Liver (tissue), 10 donors: ENCODE measurements at places on chromosomes 7 and 10. TPM values are rescaled to one million over a fixed set of nuclear protein-coding genes. Genes with fewer than 3 reads are reported as not detected.

The TFAM gene
- 21.8 TPM for total RNA-seq

- no peak for DNase-seq
These were observed 23.4 kb downstream of the ENTPD7 start for GRCh38 chr10:99682752-99683151.

The NYAP1 gene
- total RNA-seq = 0.08 TPM

The PON3 gene
- 256 TPM for total RNA-seq

DNA sequence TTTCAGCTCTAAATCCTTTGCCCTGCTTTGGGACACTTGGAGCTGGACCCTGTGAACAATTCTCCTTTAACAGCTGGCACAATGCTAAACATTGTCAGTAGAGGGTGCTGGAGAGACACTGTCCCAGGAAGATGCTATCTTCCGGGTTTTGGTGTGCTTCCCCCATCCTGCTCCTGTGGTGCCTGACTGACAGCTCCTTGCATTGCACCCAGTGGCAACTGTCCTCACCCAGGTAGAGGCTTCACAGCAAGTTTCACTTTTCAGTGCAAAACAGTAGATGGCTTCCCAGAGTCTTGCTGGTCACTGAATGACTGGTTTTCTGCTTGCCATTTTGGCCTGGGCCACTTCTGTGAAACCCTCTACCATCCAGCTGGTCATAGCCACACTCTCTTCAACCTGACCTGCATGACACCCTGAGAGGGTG, 77.3 kb downstream of the CDC14C start:
- DNase-seq = no peak

DNA sequence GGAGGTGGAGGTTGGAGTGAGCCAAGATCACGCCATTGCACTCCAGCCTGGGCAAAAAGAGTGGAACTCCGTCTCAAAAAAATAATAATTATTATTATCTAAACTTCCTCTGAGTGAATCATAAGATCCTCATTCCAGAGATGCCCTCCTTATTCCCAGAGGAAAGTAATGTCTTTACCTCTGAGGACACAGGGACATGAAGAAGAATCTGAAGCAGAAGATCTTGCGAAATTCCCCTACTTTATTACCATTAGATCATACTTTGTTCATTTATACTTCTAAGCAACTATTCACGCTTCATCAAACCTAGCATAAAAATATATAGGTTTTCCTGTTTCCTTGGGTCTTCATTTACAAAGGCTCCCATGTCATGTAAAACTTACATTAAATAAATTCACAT, 143.1 kb downstream of the ETV1 start:
- DNase-seq = no peak

The SPAG6 gene
- total RNA-seq = 0.23 TPM

DNA sequence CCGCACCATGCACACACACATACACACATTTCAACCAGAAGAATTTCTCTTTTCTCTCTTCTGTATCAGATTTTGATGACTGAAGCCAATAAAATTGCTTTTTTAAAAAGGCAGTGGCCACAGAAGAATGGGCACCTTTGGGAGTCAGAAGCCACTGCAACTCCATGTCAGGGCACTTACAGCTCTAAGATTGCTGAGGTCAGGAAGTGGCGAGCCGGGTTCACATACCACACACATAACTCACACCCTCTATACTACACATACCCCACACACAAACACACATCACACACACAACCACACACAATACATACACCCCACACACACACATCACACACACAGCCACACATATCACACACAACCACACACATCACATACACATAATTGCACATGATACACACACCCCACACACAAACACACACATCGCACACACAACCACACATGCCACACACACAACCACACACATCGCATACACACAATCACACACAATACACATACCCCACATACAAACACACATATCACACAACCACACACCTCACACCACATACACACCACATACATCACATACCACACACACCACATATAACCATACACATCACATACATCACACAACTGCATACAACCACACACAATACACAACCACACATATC, 31.2 kb downstream of the GPRIN2 start:
- no peak for DNase-seq

The TUBAL3 gene
- 0.75 TPM for total RNA-seq

The PTF1A gene
- not detected for total RNA-seq

- DNase-seq = peak; percentile 24
These were observed 6.2 kb downstream of the AOC1 start for GRCh38 chr7:150858236-150859197.

- no peak for DNase-seq
These were observed 24.8 kb downstream of the CCSER2 start for GRCh38 chr10:84353052-84353803.

The GBX1 gene
- total RNA-seq = not detected

GRCh38 chr10:42632564-42632963, 5.8 kb downstream of the ZNF33B start:
- DNase-seq = no peak

GRCh38 chr7:33477719-33478480, 348.5 kb downstream of the BBS9 start:
- DNase-seq = no peak

DNA sequence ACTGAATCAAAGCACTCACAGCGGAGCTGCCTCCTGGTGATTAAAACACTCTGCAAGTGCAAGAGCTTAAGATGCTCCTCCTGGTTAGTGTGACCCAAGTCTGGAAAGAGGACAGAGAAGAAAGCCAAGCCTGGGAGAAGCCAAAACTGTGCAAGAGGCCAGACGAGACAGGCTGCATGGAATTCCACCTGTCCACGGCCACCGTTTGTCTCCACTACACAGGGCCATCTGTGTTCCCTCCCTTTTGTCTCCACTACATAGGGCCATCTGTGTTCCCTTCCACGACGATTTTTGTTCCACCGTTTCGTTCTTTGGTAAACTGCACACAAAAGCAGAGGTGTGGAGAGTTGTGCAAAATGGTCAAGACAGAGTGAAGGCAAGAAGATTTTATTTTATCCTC, 233.0 kb downstream of the DIP2C start:
- no peak for DNase-seq

DNA sequence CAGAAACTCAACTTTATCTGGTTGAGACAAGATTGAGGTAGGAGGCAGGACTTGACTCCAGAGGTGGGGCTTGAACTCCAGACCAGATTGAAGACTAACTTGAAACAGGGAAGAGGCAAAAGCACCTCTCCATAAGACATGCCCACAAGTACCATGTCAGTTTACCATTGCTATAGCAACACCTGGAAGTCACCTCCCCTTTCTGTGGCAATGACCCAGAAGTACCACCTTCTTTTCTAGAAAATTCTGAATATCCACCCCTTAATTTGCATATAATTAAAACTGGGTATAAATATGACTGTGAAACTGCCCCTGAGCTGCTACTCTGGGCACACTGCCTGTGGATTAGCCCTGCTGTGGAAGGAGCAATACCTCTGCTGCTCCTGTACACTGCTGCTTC, 4.9 kb upstream of the TOMM7 start:
- no peak for DNase-seq

DNA sequence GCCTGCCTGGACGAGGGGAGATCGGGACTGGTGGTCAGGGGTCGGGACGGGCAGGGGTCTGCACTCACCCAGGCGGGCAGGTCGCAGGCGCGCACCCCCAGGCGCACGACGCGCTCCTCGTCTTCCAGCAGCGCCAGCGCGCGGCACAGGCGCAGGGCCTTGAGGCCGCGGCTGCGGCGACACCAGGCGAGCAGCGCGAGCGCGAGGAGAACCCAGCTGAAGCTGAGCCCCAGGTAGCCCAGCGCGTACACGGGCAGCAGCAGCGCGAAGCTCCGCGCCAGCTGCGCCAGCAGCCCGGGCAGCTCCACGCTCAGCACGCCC, 328 bp downstream of the ESYT2 start:
- DNase-seq = no peak

The CABCOCO1 gene
- total RNA-seq = not detected

DNA sequence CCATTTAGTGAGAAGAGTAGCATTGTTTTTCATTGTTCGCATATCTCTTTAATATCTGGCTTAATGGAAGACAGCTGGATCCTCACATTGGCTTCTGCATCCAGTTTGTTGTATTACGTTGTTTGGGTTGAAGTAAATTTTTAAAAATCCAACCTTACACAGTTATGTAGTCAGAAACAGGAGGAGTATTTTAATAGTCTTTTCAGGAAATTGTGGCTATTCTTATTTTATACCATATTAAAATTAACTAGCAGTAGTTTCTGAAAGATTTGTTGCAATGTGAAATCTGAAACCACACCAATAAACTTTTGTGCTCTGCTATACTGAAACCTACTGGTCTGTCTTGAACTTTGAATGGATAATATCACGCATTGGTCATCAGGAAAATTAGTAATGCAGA, 27.9 kb downstream of the MYPN start:
- no peak for DNase-seq

- no peak for DNase-seq
These were observed 41.8 kb downstream of the PFKP start for GRCh38 chr10:3109196-3109595.

- DNase-seq = no peak
These were observed 95.8 kb upstream of the AGBL3 start for GRCh38 chr7:134890246-134891240.

- DNase-seq = no peak
These were observed 33.2 kb upstream of the TLX1 start for GRCh38 chr10:101097881-101098280.

GRCh38 chr10:63376560-63377304, 89.0 kb downstream of the JMJD1C start:
- DNase-seq = no peak

- no peak for DNase-seq
These were observed 5.3 kb downstream of the CYP26C1 start for GRCh38 chr10:93065675-93066543.

DNA sequence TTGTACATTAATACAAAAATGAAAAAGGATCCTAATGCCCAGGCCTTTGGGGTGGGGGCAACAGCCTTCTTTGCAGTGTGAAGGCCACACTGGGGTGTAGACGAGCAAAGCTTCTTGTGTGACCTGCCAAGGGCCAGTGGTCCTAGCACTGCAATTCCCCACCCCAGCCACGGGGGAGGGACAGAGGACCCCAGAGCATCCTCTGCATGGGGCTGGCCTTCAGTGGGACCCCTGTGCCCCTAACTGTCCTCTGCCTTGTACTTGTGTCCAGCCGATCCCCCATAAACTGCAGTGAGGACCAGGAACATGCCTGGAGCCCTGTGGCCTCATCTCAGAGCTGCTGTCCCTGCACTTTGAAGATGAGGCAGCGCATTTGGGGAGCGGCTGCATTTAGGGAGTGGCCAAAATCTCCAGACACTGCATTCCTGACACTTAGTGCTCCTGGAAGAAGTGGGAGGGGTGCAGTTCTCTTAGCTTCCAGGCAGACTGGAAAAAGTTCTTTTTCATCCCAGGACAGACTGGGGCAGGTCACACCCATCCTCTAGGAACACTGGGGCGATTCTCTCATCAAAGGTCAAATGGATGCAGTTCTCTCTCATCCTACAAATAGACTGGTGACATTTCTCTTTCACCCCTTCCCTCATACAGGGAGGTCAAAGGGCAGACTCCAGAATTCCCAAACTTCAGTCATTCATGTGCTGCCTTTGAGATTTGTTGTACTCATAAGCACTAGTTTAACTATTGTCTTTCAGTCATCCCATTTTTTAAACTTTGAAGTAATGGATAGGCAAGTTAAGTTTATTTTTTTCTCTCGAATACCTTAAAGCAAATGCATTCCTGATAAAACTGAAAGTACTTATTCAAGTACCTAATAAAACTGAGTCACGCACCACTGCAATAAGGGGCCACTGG, 922 bp upstream of the MYO1G start:
- DNase-seq = no peak

The LEP gene
- total RNA-seq = not detected

GRCh38 chr10:52870562-52870961, 98.0 kb upstream of the MBL2 start:
- no peak for DNase-seq

The VAX1 gene
- not detected for total RNA-seq
